NCI-H1092 treated with DMSO at 0.1 percent for 48 hours (cell line): ENCODE measurements at places on chromosomes 12 and 14.

- DNase-seq: peak; percentile 72
Measured at GRCh38 chr14:92959761-92960680, 37.1 kb downstream of the CHGA start.

DNA sequence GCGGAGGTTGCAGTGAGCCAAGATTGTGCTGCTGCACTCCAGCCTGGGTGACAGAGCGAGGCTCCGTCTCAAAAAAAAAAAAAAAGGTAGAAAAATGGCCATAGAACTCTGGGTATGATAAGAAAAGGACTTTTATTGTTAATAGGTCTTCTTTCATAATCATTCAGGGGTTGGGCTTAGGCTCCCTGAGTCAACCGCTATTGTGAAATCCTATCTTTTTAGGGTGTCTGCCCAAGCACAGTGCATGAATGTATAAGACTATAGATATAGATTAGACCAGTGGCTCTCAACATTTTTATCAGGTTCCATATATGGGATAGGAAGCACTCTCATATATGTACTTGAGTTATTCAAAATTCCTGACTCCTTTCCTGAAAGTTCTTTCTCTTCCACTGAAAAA lies 48.7 kb upstream of the USP15 start:
- DNase-seq: no peak

DNA sequence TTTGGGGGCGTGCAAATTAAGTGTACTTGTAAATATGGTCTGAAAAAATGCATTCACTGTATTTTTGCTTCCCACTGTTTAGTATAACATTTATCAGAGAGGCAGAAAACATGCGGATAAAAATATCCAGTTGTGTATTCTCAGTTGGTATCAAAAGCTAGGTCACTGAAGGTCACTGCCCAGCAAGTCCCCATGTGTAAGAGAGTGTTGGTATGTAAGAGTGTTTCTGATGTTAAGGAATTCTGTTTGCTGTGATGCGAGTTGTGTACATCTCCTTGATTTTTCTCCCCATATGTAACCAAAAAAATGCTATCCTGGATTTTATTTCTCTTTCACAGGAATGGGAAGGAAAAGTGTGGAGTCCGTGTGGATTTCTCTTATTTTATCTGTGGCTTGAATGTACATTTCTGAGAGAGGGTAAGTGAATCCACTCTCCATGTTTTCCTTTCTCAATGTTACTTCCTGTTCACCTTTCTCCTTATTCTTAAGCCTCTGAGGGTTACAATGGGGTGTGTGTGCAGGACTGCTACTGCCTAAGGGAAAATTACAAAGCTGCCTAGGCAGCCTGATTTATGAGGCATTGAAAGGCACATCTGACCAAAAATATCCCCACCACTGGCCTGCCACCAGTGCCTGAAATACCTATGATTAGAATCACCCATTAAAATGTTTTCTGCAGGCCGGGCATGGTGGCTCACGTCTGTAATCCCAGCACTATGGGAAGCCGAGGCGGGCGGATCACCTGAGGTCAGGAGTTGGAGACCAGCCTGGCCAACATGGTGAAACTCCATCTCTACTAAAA lies 97.9 kb upstream of the USP44 start:
- DNase-seq: no peak

DNA sequence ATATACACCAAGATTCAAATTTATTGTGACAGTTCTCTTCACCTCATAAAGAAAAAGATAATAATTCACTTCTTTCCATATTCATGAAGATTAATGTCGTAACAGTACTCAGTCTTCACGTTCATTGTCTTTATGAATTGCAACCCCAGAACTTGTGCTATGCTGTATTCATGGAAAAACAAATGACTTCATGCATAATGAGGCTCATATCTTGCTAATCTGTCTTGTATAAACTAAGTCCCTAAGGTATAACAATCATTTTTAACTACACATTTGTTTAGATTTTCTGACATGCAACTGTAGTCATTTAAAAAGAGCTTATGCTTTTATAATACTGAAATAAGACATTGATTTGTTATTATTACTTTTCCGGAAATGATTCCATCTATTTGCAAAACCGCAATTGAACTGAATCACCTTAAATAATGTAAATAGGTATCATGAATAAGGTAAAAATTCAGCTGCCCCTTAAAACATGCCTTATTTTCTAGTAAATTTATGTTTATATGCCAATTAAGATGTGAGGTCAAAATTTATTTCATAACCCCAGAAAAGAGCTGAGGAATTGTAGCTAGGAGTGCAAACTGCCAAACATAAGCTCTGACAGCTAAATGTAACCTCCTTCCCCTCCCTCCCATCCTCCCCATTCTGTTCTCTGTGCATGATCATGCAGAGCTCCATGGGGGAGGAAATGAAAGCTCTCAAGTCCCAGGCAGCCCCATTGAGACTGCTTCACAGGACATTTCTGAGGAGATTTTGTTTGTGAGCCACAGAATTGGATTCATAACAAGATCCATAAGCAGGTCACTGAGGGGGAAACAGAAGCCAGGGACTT lies 301.6 kb downstream of the ATP23 start:
- DNase-seq: no peak

- no peak for DNase-seq
Measured at GRCh38 chr12:106255493-106255892, 7.7 kb upstream of the CKAP4 start.

DNA sequence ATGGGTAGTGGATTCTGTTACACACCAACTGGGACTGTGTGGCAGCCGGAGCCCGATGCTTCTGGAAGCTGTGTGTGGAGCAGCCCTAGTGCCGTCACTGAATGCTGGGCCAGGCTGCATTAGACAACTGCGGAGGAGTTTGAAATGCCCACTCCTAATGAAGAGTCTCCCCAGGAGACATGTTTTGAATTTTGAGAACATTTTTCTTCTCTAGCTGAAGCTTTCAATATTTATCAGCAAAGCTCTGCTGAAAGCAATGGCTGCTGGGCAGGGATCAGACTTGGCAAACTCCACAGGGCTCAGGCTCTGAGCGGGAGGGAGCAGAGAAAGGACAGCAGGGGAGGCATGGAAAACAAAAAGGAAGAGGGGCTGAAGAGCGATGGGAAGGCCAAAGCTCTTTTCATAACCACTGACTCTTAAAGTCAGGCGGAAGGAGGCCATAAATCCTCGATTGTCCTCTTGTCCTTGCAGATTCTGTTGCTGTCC lies 189.1 kb downstream of the MON2 start:
- DNase-seq: no peak
